ENCODE measurements at places on chromosomes 1 and 21.

GRCh38 chr21:26188422-26188821 lies 17.9 kb upstream of the APP start:
- DNase-seq, result no peak

DNA sequence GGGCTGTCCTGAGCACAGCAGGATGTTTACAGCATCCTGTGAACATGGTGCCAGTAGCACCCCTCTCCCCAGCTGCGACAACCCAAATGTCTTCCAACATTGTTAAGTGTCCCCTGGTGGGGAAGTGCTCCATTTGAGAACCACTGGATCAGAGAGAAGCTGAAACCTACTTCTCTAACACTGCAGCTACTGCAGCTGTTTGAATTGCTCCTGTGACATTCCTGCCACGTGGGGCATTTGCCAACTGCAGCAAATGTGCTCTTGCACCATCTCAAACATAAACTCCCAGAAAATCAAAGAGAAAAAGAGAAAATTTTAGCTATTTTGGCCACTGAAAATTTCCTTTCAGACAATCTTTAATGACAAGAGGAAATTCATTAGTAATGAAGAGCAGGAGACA lies 11.0 kb downstream of the SLC2A5 start:
- no peak for DNase-seq

DNA sequence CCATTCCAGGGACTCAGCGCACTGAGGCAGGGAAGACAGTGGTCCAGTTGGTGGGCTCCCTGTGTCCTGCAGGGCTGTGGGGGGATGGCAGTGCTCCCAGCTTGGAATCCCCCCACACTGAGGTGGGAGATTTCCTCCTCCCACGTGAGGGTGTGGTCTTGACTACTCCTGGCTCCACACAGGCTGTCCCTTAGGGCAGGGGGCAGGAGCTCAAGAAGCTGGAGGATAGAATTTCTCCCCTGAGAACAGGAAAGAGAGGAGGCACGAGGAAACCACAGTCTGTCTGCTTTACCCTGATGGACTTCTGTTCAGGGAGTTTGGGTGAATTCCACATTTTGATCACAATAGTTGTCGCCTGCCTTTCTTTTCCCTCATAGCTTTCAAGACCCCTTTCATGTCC lies 62.1 kb downstream of the CACNA1E start:
- DNase-seq, result no peak

- no peak for DNase-seq
Observed at GRCh38 chr21:45149021-45149420, 74.6 kb downstream of the ADARB1 start.

All from DMS153 (cell line).